EH (cell line): ENCODE measurements at places on chromosomes 4 and X.

DNA sequence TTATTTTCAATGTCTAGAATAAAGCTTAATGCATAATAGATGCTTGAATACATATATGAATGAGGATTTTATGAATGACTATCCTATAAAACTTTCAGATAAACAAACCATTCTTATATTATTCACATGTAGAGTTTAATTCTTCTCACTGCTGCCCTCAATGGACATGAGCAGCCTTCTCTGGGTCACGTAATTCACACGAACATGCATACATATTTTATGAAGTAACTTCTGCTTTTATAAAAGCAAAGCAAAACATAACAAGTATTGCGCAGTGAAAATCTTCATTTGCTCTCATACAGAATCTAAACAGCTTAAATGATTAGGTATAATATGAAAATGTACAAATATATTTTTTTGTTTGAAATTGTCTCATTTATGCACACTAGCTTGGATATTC lies 116.7 kb downstream of the TMA16 start:
- DNase-seq, result no peak

- no peak for DNase-seq
Measured at GRCh38 chr4:125573368-125573767, 258.6 kb downstream of the FAT4 start.

DNA sequence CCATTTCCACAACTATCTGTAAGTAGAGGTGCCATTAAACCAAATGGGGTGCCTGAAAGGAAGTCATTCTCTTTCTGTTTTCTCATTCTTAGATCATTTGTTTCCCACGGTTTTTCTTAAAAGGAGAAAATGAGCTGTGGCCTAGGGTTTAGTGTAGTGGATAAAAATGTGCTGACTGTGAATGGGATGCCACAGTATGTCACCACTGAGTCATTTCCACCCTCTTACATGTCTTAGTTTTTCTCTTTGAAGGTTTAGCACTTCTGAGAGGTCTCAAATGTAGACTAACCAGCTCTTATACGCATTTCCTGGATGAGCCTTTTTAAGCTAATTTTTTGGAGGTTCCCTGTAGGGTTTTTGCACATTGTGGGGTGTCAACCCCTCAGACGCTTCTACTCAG lies 244.5 kb upstream of the SPANXN1 start:
- DNase-seq, result no peak

- DNase-seq, result peak; percentile 0
Measured at GRCh38 chrX:133005042-133005441, 46.6 kb upstream of the HS6ST2 start.

DNA sequence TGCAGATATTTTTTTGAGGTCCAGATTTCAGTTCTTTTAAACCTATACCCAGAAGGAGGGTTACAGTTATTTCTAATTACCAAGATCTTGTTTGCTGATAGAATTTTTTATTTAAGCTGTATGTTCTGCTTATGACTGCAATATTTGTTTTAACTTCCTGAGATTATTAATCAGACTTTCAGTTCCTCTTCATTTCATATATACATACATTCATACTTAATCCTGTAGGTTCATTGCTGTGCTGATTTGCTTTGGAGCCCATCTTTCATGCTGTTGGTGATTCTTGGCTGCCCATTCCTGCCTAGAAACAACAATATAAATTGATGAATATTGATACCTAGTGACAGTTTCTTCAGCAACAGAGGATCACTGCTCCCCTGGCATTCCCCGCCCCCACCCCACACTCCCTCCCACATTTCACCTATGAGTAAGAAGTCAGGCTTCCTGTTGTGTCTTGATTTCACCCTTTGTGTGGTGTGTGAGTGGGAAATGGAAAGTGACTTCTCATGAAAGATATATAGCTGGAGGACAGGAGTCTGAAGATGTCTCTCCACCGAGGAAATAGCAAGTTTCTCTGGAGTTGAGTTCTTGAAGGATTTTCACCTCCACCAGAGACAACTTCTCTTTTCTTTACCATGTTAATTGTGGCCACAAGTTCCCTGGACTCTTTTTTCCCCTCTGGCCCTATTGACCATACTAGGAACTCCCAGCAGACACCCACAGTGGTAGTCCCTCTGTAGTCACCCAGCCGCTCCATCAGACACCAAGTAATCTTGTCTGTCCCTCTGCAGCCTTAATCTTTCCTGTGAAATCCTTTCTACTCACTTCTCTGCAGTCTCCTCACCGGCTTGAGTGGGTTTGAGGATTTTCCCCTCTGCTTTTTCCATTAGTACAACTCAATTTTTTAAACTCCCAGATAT lies 118.4 kb downstream of the ASB9 start:
- DNase-seq, result peak; percentile 3

DNA sequence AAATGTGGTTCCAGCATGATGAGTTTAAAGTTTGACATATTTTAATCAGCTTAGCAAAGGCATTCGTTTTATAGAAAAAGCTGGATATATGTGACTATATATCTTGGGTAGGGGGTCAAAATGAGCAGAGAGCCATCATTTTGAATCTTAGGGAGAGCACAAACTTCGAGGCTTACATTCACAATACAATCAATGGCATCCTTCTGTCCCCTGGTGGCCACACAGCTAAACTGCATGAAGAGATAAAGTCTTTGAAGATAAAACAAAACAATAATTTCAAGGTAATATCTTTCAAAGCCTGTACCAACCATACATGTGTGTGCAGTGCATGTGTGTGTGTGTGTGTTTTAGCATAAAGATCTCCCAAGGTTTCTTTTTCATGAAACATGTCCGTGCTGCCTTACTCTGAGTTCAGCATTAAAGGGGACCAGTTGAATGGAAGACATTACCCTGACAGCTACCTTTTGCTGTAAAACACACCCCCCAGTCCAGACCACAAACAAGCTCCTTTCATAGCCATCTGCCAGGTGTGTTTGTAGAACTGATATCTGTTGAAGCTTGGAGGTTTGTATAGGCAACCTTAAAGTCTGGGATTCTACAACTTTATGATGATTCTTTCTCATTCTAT lies 22.0 kb downstream of the DYNLT3 start:
- DNase-seq, result peak; percentile 34

DNA sequence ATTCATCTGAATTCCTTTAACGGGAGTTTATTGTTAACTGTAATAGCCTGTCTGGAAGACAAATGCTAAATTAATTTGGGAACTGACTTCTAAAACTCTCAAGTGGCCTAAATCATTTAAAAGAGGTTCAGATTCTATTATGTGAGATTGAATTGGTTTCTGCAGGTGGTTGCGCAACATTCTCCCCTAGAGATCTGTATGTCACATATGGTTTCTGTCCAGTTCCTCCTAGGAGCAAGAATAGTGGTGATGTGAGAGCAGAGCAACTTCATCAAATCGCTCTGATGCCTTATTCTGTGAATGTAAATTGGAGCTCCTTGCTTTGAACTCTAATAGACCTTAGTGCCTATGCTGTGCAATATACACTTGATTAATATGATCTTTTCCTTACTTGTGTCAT lies 144.6 kb upstream of the GPR101 start:
- no peak for DNase-seq

DNA sequence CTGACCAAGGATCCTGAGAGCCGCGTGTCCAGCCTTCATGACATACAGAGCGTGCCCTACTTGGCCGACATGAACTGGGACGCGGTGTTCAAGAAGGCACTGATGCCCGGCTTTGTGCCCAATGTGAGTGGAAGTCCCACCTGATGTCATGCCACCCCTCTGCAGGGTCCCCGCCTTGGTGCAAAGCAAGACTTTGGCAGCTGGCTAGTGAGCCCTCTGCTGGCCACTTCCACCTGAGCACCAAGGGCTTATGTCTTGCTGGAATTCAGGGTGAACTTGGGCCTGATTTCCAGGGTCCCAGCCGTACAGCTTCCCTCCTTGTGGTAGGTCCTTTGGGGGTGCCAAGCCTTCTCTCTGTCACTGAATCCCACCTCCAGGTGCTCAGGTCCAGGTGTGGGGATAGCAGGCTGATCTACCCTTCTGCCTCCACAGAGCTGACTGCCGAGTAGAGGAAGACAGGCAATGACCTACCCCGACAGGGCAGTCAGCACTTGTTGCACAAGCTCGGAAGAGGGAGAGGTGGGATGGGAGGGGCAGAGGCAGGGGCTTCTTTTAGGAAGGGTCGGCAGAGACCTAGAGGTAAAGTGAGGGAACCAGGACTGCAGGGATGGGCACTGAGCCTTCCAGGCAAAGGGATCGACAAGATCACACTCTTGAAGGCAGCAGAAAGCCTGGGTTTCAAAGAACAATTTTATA lies 248.1 kb downstream of the EVC2 start:
- DNase-seq, result peak; percentile 47

- no peak for DNase-seq
Measured at GRCh38 chrX:56761167-56761566, 32.1 kb downstream of the NBDY start.

GRCh38 chrX:69615342-69615741 lies 571 bp upstream of the EDA start:
- no peak for DNase-seq

GRCh38 chr4:152858934-152859333 lies 77.2 kb upstream of the FHDC1 start:
- DNase-seq, result no peak

DNA sequence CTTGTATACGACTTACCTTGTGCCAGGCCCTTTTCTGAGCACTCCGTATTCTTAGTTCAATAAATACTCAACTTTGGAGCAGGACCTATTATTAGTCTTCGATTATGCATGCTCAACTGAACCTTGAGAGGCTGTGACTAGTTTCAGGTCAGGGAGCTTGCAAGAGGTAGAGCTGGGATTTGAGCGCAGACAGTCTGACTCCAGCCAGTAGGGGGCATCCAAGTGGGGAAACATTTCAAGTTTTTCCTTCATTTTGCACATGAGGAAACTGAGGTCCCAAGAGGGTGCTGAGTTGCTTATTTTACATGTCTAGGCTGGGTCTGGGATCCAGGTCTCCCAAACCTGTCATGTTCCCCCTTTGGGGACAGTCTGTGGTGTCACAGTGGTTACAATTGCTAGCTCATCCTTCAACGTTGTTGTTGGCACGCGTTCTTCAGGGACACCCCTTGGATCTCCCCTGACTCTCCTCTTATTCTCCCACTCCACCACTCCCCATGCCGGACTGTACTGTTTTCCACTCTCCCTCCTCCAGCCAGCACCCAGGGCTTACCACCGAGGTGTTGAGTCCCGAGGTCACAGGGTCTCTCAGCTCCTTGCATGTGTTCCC lies 6.7 kb upstream of the PRICKLE3 start:
- peak; percentile 14 for DNase-seq

- no peak for DNase-seq
Measured at GRCh38 chrX:67288156-67288555, 255.7 kb upstream of the AR start.

DNA sequence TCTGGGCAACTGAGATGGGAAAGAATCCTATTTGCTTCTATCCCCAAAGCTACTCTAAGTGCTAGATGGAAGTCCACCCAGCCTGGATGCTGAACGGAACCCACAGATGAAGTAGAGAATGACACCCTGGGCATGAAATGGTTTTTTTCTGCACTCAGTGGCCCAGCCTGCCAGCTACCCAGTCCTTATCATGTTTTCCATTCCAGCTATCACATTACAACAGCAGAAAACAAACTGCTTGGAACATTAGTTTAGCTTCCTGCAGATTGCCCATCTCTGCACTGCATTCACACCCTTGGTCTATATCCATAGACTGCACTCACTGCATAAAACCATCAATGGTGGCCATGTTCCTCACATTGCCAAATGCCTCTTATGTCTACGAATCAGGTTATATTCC lies 79.1 kb downstream of the NYX start:
- no peak for DNase-seq

DNA sequence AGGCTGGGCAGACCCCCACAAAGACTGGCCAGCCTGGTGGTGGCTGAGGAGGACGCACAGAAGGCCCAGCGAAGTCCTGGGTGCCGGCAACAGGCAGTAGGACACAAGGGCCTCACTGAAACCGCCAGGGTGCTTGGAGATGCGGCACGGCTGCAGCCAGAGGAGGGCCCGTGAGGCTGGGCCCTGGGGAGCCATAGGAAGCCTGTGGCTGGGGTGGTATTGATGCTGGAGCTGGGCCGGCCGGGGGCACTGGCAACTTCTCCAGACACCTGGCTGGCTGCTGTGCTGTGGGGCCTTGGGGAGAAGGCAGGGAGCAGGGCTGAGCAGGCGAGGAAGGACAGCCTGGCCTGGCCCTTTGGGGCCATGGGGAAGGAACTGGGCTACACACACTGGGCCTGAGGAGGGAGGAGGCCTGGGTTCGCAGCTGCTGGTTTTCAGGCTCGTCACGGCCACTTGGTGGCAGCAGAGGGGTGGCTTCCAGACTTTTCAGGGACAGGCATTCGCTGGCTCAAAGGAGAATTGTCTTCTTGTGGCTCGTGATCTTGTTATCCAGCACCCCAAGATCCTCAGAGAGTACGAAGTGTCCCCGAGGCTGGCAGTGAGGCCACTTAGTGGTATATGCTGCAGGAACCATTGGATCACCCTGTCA lies 37.2 kb downstream of the ATP2B3 start:
- DNase-seq, result peak; percentile 55

GRCh38 chr4:152528060-152528459 lies 7.8 kb downstream of the FBXW7 start:
- DNase-seq, result no peak

GRCh38 chr4:76957004-76957738 lies 7.6 kb downstream of the SEPTIN11 start:
- peak; percentile 52 for DNase-seq

DNA sequence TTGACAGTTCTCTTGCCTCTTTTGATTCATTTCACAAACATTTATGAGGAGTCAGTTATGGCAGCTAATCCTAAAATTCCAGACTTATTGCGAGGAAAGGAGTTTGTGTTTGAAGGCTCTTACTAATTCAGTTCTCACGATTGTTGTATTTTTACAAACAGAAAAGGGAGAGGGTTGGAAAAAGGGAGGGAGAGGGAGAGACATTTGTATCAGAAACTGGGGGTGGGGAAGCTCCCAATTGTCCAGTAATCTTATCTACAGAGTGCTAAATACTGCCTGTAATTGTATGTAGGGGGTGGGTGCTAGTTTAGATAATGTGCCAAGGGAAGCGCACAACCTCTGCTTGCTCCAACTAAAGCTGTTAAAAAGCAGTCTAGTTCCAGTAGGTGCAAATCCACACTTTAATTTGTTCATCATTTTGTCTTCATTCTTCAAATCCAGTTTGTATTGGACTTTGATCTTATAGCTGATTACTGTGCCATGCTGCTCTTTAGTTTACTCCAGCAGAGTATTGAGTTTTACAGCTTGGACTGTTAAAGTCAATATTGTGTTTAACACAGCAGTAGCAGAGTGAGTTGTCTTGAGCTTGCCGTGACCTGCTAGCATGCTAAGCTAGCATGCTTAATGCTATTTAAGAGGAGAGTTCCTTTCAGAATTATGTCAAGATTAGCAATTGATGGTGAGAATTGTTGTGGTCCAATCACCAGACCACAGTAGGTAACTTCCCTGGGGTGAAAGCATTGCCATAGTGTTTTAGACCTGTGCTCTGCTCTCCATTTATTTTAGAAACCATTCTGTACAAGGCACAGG lies 13.9 kb downstream of the FNIP2 start:
- DNase-seq, result peak; percentile 83

GRCh38 chrX:53262918-53263394 lies 18.4 kb downstream of the IQSEC2 start:
- peak; percentile 84 for DNase-seq
